ENCODE measurements at places on chromosomes 11 and 22.

- DNase-seq = no peak
These were observed 14.5 kb upstream of the PPARA start for GRCh38 chr22:46135611-46136485.

DNA sequence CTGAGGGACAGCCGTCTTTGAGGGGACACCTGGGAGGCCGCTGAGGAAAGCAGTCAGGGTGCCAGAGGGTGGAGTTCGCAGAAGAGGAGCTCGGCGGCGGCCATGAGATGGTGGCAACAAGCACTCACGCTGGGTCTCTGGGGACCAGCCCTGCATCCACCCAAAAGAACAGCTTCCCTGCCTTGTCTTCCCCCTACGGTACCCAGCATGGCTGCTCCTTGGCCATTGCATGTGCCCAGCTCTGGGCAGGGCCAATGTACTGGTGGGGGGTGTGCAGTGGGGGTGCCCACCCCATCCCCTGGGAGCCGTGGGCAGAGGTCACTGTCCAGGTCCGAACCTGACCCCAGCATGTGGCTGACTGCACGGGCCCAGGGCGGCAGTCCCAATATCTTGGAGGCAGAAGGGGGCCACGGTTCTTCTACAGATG, 42.3 kb downstream of the OSBPL5 start:
- DNase-seq = no peak

DNA sequence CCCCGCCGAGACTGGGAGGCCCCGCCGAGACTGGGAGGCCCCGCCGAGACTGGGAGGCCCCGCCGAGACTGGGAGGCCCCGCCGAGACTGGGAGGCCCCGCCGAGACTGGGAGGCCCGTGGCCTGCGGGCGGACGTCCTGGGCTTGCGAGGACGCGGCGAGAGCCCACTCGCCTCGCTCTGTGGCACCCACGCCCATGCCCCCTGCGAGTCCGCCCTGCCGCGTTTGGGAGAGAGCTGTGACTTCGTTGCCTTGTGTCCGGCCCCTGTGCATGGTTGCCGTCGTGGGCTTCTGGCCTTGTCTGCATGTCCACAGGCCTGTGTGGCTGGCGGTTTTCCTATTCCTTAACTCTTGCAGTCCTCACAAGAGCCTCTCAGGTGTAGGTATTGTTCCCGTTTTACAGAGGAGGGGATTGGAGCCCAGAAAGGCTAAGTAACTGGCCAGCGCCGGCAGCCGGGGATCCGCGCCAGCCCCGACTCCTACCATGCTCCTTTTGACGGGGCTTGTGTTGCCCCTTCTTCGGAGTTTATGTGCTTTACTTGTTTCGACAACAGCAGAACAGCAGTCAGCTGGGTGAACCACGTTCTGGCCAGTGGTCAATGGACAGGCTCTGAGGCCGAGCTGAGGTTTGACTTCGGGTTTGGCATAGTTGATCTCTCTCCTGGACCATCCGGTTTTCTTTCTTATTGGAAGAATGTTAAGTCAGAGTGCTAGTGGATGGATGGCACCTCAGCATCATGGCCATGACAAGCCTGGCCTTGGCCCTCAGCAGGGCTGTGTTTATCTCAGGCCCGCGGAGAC, 741 bp downstream of the PHRF1 start:
- no peak for DNase-seq

- DNase-seq = no peak
These were observed 22.0 kb upstream of the MS4A6A start for GRCh38 chr11:60204922-60205321.

GRCh38 chr22:22431271-22432220, 77.0 kb downstream of the ZNF280B start:
- no peak for DNase-seq

- no peak for DNase-seq
These were observed 38.8 kb upstream of the POU2AF1 start for GRCh38 chr11:111417766-111418435.

- no peak for DNase-seq
These were observed 76.6 kb downstream of the WT1 start for GRCh38 chr11:32358729-32359128.

All from SK-N-MC (cell line).